ENCODE measurements at places on chromosomes 7 and 10.

- DNase-seq, result no peak
Observed at GRCh38 chr7:17027143-17027788, 145.5 kb upstream of the AGR3 start.

DNA sequence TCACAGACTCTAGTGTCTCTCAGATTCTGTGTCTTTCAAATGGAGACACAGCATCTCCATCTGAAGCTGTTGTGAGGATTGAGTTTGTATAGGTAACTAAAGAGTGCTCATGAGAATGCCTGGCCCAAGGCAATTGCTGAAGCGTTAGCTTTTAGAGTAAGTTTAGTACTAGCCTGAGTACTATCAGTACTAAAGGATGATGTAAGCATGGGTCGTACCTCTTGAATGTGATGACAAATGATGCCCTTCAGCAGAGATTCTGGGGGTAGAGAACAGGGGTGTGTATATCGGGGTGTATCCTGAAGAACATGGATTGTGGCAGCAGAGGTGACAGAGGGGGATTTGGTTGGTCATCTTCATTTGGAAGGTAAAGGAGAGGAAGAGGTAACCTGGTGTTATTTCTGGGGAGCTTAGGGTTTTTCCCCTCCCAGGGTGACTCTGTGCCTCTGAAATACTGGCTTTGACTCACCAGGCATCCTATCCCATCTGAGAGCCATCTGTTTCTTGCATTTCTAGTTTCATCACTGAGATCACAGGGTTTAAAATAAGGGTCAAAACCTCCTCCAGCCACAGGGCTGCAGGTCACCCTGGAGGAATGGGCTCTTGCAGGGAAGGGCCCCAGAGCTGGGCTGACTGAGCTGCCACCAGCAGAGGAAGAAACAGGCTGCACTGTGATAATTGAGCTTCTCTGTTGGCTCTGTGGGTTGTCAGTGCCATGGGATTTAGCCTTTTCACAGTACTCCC is 756.0 kb downstream of the KCNMA1 start:
- no peak for DNase-seq

DNA sequence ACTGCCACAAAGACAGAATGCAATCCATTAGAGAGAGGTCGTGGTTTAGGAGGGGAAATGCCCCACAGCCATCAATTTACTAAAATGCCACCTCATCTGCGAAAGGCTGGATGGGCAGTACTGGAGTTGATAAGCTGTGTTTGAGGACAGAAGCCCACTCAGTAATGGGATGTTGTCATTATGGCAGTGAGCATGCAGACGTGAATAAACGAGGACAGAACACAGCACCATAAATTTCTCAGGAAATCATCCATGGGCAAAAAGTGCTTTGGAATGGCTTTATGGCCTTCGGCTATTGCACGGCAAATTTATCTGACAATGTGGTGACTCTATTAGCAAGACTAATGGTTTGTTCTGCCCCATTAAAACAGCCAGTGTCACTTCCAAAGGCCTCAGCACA is 15.9 kb upstream of the C10orf53 start:
- DNase-seq, result no peak

GRCh38 chr7:47492716-47493325 is 89.1 kb downstream of the TNS3 start:
- DNase-seq, result no peak

GRCh38 chr7:50653126-50653864 is 88.1 kb upstream of the DDC start:
- no peak for DNase-seq

DNA sequence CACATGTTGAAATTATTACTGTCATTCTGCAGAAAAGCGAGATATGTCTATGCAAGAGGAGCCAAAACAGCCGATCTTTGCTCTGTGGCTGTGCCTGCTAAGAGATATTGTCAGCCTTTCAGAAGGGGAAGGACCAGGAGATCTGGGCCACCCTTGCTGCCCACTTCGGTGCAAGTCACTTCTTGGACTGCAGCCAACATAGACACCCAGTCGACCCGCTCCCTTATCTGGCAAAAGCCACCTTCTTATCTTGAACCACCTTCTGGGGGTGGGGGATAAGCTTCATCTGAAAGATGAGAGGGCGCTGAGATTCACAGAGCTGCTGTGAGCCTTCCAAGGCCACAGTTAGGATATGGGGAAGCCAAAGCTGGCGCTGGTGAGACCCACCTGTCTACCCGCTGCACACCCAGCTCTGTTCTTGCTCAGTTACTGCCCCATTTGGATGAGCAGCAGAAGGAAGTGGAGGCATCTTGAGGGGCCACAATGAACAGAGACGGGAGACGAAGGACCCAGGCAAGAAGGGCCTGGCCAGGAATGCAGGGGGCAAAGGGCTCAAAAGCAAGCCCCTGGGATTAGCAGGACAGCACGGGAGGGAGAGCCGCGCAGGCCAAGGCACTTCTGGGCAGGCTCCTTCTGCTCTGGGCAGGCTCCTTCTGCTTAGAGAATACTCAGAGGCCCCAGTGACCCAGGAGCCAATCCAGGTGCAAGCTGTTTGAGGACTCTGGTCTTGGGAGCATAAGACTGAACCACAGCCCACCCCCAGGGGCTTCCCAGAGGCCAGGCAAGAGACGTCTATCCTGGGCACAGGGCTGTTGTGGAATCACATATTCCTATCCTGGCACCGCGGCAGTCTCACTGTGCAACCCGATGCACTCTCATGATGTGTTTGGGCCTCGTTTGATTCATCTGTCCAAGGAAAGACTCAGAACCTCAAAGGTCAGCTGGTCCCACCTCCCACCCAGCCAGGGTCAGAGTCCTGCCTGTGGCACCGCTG is 38.4 kb upstream of the NPFFR1 start:
- DNase-seq, result no peak

DNA sequence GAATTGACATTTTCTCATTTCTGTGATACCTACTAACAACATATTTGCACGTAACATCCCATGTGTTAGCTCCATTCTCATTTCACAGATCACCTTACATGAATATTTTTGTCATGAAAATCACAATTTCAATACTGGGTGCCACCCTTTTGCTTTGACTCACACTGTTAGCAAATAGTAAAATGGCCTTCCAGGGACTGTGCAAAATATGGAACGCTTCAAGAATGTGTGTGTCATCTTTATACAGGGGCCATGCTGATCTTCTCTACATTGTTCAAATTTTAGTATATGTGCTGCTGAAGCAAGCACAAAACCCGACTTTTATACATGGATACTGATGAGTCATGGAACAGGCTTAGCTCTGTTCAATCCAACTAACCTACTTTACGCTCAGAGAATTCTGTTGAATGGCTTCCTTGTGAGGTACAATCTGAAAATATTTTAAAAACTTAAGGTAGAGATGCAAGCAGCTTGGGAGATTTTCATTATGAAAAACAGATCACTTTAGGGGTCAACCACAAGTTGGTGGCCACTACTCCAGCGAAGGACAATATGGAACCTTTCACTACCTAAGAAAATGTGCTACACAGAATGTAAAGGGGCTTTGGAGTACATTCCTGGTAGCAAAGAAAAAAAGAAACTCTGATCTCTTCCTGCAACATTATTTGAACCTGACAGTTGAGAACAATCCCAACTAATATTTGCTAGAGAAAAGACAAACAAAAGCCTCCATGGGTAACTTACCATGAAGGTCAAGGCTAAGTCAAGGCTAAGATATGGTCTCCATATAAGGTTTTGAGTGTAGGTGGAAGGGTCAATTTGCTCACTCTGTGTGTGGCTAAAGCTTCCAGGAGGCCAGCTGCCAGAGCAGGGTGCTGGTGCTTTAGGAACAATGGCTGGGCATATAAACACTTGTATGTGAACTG is 11.9 kb downstream of the ANKRD26 start:
- no peak for DNase-seq

- DNase-seq, result no peak
Observed at GRCh38 chr7:36945612-36946400, 221.5 kb upstream of the AOAH start.

DNA sequence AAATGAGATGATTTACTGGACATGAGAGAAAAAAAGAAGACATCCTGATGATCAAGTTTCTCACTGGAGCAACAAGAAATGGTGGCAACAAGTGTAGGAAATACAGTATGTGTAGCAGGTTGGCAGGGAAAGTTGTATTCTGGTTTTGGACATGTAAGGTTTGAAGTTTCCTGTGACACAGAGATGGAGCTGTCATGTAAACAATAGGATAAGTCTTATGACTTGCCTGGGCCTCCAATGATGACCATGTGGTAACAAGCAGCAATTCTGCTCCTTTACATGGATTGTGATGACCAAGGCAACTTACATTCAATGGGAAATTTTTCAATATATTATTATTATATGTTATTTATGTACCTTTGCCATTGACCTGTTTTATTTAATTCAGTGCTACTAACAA is 125.4 kb downstream of the KMT2E start:
- no peak for DNase-seq

DNA sequence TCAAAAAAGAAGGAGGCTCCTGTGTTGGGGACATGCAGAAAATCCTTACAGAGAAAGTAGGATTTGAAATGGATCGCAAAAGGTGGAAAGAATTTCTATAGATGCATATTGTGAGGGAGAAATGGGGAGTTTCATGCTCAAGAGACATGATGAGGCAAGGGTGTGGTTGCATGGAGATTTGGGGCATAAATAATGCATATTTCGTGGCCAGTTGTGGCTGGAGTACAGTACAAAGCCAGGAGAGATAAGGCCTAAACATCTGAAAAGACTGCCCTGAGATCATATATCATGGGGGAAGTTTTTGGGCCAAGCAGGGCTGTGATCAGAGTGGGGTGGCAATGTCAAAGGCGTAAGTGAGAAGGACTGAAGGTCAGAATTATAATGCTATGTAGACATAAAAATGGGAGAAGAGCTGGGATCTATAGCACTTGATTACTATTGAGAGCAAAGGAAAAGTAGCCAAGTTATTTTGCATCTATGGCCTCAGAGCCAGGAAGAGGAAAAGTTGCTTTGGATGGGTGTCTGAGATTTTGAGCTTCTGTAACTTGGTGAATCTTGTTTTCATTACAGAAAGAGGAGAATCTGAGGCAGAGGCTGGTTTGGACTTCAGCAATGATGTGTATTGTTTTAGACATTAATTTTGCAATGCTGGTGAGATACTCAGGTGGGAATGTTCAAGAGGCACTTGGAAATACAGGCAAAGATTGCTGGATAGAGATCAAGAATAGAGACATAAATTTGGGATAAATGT is 166.6 kb downstream of the INHBA start:
- no peak for DNase-seq

- no peak for DNase-seq
Observed at GRCh38 chr7:132458729-132459128, 117.5 kb downstream of the PLXNA4 start.

Data from activated CD8-positive, alpha-beta memory T cell treated with anti-CD3 and anti-CD28 coated beads for 1 hour (primary cell).